ENCODE measurements at places on chromosomes 4 and X.

DNA sequence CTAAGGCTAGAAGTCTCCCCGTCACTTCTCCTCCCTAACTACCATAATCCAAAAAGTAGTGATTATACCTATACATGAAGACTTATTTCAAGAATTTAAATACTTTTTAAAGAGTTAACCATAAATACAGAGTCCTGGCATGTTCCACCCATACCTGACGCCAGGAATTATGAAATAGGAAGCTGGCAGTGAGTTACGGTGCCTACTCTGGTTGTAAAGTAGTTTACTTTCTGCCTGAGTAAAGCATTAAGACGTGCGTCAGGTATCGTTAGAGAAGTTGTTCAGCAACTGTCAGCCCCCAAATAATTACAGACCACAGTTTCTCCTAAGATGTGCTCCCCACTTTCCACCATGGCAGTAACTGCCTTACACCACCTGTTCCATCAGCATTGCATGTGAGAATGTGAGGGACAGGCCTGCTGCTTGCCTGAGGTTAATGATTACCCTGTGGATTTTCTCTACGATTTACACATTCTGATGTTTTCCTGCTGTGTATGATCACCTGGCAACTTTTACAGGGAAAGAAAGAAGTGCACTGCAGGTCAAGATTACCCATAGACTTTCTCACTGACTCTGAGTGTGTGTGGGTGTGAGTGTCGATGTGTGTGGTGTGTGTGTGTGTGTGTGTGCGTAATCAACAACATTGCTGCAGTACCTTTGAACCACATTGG lies 92.3 kb upstream of the SLC7A11 start:
- DNase-seq: no peak

DNA sequence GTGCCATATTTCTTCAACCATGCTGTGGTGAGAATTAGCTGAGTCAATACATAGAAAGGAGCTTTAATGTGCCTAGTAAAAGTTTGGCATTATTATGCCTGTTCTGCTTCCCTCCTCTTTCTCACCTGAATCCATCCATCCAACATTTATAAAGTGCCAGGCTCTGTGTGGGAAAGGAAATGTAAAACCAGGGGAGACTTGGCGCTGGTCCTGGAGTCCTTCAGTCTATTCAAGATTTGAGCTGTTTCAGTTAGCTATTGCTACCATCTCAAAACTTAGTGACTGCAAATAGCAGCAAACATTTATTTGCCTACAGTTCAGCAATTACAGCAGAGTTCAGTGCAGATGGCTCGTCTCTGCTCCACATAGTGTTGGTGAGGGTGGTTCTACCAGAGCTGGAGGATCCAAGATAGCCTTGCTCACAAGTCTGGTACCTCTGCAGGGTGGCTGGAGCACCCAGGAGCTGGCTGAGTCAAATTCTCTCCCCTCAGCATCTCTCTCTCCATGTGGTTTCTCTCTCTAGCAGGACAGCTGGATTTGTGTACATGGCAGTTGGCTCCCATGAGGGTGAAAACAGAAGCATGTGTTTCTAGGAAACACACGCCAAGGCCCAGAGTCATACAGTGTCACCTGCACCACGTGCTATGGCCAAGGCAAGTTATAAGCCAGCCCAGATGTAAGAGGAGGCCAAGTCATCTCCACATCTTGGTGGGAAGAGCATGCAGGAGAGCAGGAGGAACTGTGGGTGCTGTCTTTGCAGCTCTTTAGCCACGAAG lies 77.3 kb downstream of the FHDC1 start:
- DNase-seq: no peak

GRCh38 chrX:132652871-132653270 lies 164.0 kb upstream of the MBNL3 start:
- no peak for DNase-seq

DNA sequence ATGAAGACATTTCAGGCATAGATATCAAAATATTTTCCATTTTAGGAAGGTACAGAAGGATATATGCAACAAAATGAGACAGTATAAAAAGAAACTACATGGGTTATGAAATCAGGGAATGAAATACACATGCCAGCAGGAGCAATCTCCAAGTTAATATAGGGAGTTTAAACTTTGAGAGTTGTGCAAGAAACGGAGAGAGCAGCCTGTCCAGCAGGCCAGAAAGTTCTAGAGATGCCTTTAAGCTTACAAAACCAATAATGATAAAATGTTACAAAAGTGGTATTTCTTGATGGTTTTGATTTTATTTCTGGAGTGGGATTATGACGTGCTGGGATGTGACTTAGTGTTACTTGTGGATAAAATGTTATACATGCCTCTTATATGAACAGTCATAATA lies 2047.9 kb downstream of the ARAP2 start:
- DNase-seq: no peak

DNA sequence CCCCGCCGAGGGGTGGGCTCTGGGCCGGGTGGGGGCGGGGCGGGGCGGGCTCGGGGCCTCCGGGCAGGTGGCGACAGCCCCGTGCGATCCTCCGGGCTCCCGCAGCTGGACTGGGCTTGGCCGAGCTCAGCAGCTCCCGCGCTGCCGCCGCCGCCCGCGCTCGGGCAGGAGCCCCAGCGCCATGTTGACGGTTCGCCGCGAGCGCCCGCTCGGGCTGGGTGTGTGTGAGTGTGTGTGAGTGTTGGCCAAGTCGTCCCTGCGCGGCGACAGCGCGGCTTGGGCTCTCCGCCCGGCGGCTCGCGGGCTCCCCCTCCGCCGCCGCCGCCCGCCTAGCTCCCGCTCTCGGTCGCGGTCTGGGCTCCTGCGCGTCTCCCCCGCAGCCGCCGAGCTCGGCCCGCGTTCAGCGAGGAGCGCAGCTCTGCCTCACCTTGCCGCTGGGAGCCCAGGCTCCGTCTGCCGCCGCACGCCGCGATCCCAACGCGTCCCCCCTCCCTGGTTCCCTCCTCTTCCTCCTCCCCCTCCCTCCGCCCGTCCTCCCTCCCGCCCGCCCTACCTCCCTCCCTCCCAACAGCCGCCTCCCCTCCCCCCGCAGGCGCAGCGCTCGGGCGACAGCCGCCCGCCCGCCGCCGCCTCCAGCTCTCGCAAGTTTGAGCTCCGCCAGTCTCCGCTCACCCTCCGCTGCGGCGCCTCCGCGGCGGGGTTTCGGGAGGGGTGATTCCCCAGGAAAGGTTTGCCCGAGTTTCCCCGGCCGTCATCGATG lies at the start of gene BCOR:
BCOR (minus strand) TSS at position 455 of the 760 bp plus-strand sequence. CDS start 20,029 bp downstream, outside the sequence.
- DNase-seq: peak; percentile 39

DNA sequence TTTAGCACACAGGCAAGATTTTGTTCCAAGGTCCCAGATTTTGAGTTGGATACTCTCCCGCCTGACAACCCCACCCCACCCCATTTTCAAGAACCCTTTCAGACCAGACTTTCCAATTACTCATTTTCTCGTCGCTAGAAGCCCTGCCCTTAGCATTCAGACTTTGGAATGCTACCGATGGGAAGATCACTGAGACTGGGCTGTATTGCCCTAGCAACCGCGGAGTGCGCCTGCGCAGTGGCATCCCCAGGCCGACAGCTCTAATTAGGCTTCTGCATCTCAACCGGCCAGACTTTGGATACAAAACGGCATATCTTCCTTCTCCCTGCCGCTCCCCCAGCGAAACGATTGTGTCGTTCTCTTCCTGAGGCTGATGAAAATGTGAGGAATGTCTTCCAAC lies 3.4 kb downstream of the MAGEE2 start:
- no peak for DNase-seq

DNA sequence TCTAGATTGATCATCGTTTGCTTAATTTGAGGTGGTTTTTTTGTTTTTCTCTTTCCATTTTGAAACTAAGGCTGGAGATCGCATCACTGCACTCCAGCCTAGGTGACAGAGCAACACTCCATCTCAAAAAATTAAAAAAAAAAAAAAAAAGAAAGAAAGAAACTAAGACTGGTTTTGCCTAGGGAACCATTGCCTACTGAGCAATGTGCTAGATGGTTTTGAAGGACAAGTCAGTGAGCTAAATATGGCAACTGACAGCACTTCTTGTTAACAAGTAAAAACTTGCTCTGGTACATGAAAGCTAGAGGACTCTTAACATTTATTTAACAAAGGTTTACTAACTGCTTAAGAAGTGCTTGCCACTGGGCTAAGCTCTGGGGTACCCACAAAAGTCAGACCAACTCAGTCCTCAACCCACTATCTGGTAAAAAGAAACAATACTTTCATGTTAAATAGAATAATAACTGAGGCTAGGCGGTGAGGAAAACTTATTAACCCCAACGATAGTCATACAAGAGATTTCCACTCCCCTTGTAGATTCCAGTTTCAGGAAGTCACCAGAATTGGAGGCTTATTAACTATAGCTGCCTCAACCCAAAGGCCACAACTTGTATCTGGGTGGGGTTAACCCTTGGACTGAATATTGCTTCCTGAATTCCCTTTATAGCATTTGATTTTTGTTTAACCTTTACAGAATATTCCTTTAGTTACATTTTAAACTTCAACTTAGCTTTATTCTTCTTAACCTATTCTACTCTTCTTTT lies 111.6 kb downstream of the FRYL start:
- DNase-seq: no peak

DNA sequence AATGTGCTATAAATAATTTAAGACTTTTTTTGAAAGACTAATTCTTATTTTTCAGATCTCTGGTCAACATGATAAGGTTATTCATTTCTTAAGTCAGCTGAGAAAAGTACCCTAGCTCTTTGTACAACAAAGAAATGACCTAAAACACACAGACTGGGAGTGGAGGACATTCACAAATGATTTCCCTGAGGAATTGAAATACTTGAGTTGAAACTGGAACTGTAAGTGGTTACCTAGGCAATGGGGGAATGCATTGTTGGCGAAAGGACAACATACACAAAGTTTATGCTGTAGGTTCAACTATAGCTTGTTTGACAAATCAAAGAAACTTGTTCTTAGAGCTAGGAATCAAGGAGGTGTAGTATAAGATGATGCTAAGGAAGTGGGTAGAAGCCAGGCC lies 915.5 kb downstream of the FAT4 start:
- no peak for DNase-seq

All from DMS153 (cell line).